Transverse colon (tissue), 4 donors: ENCODE measurements at places on chromosomes 3 and 15. TPM values are rescaled to one million over a fixed set of nuclear protein-coding genes. Genes with fewer than 3 reads are reported as not detected.

The KCNMB2 gene
- not detected for total RNA-seq

DNA sequence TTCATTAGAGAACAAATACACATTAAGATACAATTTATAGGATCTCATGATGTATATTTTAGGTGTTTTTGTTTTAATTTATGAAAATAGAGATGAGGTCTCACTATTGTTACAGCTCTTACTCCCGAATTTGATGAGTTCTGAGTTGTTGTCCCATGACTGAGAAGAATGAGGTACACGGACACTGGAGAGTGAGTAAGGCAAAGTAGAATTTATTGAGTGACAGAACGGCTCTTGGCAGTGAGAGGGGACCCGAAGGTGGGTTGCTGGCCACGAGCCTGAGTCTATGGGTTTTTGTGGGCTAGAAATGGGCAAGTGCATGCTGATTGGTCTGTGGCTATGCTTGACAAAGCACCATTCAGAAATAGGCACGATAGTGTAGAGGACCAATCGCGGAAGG, 3.1 kb upstream of the RNF168 start:
- no peaks in the 10 kb centered on the region for H3K36me3 ChIP-seq
- H3K27ac ChIP-seq: no peak overlapping the region
- H3K4me3 ChIP-seq: no peak overlapping the region
- H3K27me3 ChIP-seq: no peaks in the 10 kb centered on the region
- H3K4me1 ChIP-seq: peaks cover under 1% of the 10 kb centered on the region

DNA sequence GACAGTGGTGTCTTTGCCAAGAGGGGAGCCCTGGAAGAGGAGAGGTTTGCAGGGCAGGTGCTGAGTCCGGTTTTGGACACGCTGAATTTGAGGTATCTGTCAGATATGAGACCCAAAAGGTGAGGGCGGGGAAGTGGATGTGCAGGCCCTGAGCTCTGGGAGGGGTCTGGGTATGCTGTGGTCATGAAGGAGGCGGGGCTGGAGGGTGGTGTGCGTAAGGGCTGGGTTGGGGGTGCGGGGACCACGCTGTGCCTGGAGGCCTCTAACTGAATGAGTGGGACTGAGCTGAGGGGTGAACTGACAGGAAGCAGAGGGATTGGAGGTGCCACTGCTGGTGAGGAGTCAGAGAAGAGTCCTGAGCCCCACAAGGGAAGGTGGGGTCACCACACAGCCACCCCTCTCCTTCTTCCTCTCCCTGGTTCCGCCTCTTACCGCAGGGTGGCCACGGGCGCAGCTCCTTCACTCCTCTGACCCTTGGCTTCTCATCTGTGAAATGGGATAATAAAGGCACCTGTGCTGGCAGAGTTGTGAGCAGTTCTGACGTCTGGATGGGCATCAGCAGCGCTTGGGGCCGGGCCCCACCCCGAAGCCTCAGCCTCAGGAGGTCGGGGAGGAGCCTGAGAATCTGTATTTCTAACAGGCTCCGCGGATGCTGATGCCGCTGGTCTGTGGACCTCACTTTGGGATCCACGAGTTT, 28.8 kb downstream of the PSTPIP1 start:
- peaks cover 8% of the 10 kb centered on the region for H3K4me1 ChIP-seq
- DNase-seq: no peak
- no peaks in the 10 kb centered on the region for H3K36me3 ChIP-seq
- H3K27ac ChIP-seq: no peak overlapping the region

DNA sequence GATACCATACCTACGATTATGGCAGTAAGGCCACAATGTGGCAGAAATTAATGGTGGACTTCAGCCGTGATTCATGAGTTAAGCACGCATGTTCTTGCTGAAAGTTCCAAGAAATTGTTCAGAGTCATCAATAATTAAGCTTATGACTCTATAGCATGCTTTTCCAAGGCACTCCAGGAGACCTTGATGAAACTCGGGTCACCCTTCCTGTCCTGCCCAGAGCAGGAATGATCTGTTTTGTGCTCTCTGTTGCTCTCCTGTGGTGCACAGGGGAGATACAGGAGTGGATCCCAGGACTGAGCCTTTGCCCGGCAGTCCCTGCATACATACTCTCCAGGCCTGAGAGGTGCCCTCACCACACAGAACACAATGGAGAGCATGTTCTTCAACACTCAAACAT, 141.6 kb upstream of the SLC2A2 start:
- peaks cover 16% of the 10 kb centered on the region for H3K36me3 ChIP-seq
- H3K4me3 ChIP-seq: no peak overlapping the region
- H3K27me3 ChIP-seq: no peaks in the 10 kb centered on the region

GRCh38 chr3:50885070-50885850, 210.5 kb downstream of the DOCK3 start:
- no peak overlapping the region for H3K4me3 ChIP-seq
- H3K27me3 ChIP-seq: no peaks in the 10 kb centered on the region
- H3K27ac ChIP-seq: no peak overlapping the region
- no peaks in the 10 kb centered on the region for H3K36me3 ChIP-seq

DNA sequence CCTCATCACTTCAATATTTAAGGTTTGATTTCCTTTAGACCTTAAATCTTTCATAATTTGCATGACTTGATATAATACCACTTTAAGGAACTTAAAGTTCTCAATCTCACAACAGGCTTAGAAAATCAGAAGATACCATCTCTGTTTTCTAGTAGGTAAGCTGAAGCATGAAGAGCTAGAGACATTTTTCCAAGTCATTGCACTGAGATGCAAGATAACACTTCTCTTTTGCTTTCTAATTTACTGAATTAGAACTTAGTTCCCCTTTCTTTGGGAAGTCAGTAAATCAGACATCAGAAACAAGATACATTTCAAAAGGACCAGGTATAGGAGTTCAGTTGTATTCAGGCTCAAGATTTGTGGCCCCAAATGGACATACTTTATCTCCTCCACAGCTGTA, 79.7 kb downstream of the DZIP3 start:
- no peak overlapping the region for H3K4me3 ChIP-seq
- no peaks in the 10 kb centered on the region for H3K36me3 ChIP-seq
- H3K27me3 ChIP-seq: no peaks in the 10 kb centered on the region
- no peaks in the 10 kb centered on the region for H3K4me1 ChIP-seq
- no peak for DNase-seq

GRCh38 chr15:42313463-42313862, 40.2 kb upstream of the TMEM87A start:
- no peak for DNase-seq
- no peak overlapping the region for H3K27ac ChIP-seq
- no peaks in the 10 kb centered on the region for H3K36me3 ChIP-seq

DNA sequence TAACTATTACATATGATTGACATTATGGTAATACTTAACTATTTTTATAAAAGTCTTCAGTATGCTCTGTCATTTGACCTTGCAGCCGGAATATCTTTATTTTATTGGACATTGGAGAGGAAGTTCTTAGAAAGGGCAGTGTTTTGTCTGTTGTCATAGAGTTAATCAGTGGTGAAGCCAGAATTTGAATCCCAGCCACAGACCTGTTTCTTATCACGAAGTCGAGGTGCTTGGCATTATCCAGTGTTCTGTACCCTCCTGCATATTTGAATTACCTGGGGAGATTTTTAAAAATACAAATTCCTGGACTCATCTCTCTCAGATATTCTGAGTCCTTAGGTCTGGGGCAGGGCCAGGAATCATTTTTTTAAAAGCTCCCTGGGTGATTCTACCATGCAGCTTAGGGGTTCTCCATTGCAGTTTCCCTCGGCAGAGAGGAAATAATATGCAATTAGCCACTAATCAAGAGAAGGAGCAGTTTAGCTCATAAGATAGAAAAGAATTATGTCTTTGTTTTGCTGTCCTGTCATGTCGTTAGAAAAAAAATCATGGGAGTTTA, 195.6 kb upstream of the CFAP20DC start:
- H3K36me3 ChIP-seq: no peaks in the 10 kb centered on the region
- no peak for DNase-seq
- H3K27ac ChIP-seq: no peak overlapping the region
- no peaks in the 10 kb centered on the region for H3K4me1 ChIP-seq
- no peak overlapping the region for H3K4me3 ChIP-seq

DNA sequence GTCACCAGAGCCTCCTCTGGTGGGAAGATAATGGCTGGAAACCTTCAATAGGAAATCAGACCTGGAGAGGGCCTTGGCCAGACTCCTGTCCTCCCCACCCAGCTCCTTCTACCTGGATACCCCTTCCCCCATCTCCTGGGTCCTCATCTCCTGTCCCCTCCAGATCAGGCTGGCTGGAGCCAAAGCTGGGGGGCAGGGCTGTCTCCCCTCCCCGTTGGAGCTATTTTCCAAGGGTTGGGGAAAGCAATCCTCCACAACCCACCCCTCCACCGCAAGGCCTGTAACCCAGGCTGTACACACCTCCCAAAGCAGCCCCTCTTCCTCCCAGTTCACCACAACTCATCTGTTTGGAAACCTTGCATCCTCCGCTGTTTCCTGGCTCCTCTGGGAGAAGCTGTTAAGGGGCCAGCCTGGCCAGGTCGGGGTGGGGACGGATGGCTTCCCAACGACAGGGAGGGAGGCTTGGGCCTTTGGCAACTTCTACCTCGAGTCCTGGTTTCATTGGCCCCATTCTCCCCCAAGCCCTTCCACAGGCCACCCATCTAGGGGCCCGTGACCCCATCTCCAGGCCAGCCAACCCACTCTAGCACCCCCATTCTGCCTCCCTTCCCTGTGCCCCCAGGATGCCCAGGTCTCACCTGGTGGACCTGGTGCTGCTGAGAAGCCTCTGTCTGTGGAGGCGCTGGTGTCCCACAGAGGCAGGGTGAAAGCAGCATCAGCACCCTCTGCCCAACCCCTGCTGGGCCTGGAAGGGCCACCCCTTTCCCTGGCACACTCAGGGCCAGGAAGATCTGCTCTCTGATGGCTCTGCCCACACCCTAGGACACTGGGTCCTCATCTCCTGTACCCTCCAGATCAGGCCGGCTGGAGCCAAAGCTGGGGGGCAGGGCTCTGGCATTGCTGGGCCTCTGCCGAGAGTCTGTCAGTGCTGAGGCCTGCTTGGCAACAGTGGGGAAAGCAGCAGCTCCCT, 22.1 kb upstream of the GOLGA6C start:
- H3K27ac ChIP-seq: no peak overlapping the region
- peaks cover 9% of the 10 kb centered on the region for H3K27me3 ChIP-seq
- no peaks in the 10 kb centered on the region for H3K36me3 ChIP-seq

The LRRC31 gene
- 45.7 TPM for total RNA-seq

The LMOD3 gene
- total RNA-seq: not detected

The PLAAT1 gene
- not detected for total RNA-seq

DNA sequence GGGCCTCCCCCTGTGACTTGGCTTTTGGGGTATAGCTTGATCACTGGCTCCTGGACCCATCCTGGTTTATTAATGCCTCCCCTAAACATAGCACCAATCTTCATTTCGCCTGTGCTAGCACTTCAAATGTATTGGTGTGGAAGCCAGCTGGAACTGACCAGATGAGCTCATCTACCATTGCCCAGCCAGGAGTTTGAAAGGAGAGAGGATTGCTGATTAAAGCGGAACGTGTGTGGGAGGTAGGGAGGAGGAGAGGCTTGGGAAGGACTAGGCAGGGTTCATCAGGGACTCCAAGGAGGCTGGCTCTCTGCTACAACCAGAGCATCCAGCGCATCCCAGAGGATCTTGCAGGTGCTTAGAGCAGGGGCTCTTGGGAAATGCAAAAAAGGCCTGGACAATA, 34.4 kb upstream of the TLE3 start:
- no peaks in the 10 kb centered on the region for H3K27me3 ChIP-seq
- peaks cover 2% of the 10 kb centered on the region for H3K4me1 ChIP-seq
- H3K27ac ChIP-seq: no peak overlapping the region
- no peak for DNase-seq
- no peaks in the 10 kb centered on the region for H3K36me3 ChIP-seq
